ENCODE measurements at places on chromosomes 7 and 10.

DNA sequence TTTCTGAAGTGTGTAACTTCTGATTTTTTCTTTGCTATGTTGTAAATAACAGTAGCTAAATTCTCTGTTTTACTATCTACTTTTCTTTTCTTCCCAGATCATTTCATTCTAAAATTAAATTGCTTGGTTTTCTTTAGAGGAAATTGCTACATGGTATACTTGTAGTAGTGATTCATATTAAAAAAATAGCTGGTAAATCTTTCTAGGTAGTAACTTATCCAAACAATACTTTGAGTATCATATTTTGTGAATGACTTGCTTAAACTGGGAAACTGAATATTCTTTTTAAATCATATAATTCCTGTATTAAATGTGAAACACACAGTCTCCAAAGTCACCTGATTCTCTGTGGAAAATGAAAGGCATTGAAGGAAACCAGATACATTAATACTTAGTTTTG lies 85.5 kb downstream of the ZNRF2 start:
- DNase-seq: no peak

DNA sequence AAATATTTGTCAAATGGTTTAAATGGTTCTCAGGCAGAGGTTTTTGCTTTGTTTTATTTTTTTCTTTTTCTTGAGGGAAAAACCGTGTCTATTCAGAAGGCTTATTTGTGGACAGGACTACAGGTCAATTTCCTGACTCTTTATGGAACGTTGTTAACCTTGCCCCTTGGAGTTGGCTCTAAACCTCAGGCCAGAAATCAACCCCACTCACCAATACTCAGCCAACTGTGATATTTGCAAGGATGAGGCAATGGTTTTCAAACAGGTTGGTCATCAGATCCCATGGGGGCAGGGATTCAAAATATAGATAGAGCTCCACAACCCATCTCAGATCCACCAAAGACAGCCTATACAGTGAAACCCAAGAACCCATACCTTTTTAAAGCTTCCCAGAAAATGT lies 10.2 kb downstream of the PDLIM1 start:
- no peak for DNase-seq

DNA sequence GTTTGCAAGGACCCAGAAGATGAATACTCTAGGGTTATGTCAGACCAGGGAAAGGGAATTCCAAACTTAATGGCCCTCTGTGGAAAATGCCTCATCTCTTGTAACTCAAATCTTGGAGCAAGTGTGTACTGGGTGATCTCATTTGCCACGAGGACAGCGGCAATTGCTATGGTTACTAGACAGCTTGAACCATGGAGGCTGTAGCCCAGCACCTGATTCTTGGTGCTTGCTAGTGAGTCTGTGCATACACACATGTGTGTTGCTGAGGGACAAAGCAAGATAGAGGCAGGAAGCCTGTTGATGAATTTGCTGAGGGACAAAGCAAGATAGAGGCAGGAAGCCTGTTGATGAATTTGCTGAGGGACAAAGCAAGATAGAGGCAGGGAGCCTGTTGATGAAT lies 58.6 kb upstream of the FEZF1 start:
- DNase-seq: no peak

DNA sequence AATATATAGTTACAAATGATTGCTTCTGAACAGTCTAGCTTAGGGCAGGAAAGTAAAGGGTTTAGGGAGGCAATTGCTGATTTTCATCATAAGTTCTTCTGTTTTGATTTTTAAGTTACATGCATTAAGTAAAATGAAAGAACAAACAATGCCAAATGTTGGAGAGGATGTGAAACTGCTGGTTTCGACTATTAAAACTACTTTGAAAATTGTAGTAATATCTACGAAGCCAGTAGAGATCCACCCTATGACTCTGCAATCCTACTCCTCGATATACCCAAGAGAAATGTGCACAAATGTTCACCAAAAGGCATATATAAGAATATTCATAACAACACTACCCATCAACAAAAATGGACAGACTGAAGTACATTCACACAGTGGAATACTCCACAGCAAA lies 24.3 kb downstream of the PDZD8 start:
- no peak for DNase-seq

GRCh38 chr7:151206914-151207313 lies 3.4 kb downstream of the H2BK1 start:
- DNase-seq: no peak

DNA sequence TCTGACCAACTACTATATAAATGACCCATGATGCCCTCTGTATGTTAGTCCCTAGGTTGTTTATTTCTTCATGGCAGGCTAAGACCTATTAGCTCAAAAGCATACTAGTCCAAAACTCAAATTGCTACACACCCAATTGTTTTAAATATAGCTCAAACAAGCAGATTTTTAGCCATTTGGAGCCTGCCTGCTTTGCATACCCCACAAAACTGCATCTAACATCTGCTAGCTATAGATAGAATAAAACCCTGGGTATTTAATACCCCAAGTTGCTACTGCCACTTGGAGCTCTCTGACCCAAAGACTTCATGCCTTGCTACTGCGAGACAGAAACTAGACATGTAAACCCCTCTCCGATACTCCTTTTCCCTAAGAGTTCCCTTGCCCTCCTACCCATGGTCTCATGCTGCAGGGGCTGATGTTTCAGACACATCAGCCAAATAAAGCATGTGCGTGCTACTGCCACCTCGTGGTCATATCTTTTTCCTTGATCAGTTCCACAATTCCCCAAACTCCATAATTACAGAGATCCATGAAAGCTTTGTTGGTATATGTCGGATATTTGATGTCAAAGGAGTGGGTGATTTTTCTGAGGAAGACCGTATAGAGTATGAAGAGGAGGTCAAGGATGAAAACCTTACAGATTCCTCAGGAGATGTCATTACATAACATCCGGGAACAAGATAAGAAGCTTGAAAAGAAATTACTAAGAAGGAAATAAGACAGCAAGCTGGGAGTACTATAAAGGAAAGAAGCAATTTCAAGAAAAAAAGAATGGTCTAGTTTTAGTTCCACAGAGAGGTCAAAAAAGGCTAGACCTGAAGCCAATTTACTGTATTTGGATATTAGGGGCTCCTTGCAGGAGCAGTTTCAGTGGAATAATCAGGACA lies 386.6 kb downstream of the SH2D4B start:
- no peak for DNase-seq

GRCh38 chr10:19998482-19998881 lies 182.2 kb downstream of the PLXDC2 start:
- no peak for DNase-seq

- no peak for DNase-seq
Measured at GRCh38 chr10:116215651-116216050, 57.4 kb downstream of the GFRA1 start.

DNA sequence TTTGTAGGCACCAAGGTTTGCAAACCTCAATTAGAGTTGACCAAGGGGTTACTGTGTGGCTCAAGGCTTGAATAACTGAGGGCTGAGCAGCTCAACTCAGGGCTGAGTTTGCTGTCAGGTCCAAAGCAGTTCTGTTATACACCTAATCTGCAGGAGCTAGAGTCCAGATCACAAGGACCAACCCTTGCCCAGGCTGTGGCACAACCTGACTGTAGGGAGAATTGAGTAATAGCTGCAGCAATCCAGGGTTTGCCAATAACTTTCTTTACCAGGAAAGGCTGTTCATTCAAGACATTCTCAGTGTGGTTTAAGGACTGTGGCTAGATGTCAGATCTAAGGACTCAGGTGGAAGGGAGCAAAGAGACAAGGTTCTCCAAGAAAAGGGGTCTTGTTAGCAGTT lies 115.6 kb upstream of the IMMP2L start:
- DNase-seq: no peak

GRCh38 chr7:154178895-154179294 lies 126.7 kb downstream of the DPP6 start:
- DNase-seq: no peak

- no peak for DNase-seq
Measured at GRCh38 chr7:39958038-39958437, 8.0 kb downstream of the CDK13 start.

- no peak for DNase-seq
Measured at GRCh38 chr7:149316606-149317005, 54.6 kb downstream of the ZNF783 start.

DNA sequence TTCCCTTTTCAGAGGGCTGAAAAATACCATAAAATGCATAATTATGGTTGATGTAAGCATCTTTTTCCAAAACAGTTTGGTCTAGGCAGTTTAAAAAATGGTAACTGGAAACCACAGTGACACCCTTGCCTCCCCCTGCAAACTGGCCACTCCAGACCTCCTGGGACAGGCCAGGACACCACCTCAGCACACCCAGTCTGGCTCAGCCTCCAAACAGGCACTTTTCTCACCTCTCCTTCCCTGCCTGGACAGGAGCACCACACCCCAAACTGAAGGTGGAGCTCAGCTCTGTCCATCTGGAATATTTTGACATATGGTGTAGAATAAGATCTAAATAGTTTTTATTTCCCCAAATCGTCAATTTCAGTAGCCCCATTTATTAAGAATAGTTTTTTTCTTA lies 78.5 kb downstream of the CDK14 start:
- DNase-seq: no peak

DNA sequence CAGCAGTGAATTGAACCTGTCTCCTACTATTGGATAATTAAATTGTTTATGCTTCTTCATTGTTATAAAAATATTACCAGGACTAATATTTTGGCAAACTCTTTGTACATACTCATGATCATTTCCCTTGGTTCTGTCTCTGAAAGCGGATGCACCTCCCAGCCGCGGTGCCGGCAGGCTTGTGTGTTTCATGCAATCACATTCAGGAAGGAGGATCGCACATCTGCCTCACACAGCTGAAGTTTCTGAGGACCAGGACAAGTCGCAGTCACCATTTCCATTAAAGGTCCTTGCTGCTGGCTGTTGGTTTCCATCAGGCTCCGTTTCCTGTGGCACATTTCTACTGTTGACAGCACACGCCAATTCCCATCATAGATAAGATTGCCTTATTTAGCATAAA lies 117.8 kb upstream of the SHH start:
- no peak for DNase-seq

DNA sequence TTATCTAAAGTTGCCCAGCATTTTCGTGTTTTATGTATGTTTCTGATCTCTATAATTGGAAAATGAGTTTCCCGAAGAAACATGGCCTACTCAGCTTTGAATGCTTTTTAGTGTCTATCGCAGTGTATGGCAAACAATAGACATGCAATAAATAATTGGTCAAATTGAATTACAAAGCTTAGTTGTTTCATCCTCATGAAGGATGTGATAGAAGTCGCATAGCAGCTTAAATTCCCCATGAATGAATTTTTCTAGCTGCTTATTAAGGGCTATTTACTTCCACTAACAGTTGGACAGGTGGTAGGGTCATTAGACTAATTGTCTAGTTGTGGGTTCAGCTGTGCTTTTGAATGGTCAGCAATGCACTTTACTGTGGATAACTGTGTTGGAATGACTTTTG lies 467.3 kb upstream of the MBL2 start:
- no peak for DNase-seq

- DNase-seq: no peak
Measured at GRCh38 chr10:78474743-78475142, 441.1 kb downstream of the RPS24 start.

- no peak for DNase-seq
Measured at GRCh38 chr7:71408271-71408670, 276.3 kb downstream of the GALNT17 start.

GRCh38 chr7:123660514-123661354 lies 5.1 kb downstream of the LMOD2 start:
- DNase-seq: no peak

- no peak for DNase-seq
Measured at GRCh38 chr10:112728118-112728883, 221.7 kb upstream of the TCF7L2 start.

DNA sequence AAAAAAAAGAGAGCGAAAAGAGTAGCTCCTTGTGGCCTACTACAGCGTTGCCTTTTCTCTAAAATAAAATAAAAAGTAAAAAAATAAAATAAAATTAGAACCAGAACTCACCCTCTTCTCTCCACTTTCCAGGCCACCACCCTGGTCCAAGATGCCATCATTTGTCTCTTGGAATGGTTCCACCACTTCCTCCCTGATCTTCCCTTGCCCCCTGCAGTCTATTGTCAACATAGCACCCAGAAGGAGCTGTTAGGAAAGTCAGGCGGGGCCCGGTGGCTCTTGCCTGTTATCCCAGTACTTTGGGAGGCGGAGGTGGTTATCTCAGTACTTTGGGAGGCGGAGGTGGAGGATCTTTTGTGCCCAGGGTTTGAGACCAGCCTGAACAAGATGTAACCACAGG lies 7.6 kb upstream of the GRID2IP start:
- DNase-seq: no peak

DNA sequence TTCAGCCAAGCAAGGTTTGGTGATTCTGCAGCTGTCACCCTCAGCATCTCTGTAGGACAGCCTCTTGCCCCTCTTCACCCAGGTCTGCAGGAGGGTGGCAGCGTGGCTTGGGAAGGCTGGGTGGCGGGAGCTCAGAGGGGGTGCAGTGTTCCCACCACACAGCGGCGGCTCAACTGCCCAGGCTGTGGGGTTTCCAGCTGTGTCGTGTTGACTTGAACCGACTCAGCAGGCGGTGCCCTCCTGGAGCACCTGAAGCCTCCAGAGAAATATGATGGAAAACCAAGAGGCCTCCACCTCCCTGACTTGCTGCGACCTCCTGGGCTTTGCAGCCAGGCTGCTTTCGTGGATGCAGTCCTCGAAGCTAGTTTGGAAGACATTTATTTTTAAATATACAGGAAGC lies 68.0 kb upstream of the KLF6 start:
- no peak for DNase-seq

- DNase-seq: no peak
Measured at GRCh38 chr7:74025146-74025545, 2.8 kb upstream of the ELN start.

GRCh38 chr7:46547044-46547443 lies 626.0 kb upstream of the IGFBP3 start:
- no peak for DNase-seq

GRCh38 chr7:94975336-94975735 lies 67.9 kb downstream of the PPP1R9A start:
- DNase-seq: no peak

DNA sequence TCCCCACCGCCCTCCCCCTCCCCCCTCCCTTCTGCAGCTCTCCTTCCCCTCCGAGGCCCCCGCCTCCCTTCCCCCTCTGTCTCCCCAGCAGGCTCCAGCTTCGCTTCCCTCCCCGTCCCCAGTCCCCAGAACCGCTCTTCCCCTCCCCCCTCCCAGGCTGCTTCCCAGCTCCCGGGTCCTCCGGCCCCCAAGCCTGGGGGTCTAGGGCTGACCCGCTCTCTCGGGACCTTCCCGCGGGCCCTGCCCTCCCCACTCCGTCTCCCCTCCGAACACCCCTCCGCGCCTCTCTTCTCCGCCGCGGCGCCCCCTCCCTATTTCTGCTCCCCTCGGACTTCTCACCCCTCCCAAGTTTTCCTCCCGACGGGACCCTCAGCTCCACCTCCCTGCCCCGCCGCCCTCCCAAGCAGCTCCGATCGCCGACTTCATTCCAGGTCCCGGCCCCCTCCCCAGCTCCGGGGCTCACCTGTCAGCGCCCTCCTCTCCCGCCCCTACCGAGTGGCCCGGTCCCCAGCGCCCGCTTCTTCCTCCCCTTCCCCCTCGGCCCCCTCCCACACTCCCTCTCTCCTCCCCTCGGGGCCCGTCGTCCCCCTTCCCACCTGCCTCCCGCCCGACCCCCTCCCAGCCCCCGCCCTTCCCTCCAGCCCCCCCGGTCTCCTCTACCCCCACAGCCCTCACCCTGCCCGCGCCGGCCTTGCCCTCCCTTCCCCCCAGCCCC lies 990 bp downstream of the ZNF467 start:
- no peak for DNase-seq
